NCI-H187 treated with DMSO at 0.1 percent for 48 hours (cell line): ENCODE measurements at places on chromosomes 7 and 10.

GRCh38 chr10:22620140-22620857 is 94.1 kb downstream of the PIP4K2A start:
- no peak for DNase-seq

DNA sequence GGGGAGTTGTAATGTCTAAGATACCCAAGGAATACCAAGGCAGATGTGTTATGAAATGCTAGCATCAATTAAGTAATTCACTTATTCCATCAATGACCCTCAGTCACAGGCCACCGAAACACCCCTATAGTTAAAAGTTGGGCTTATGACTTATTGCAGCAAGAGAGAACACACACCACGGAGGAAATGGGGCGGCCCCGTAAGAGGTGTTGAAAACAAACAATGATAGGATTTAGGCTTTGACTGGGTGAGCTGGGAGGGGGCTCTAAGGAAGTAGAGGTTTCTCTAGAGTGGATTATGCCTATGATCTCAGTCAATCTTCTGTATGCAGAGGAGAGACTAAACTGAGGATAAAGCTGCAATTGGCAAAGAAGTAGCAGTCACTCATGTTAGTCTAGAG is 45.4 kb upstream of the PRKCQ start:
- DNase-seq: no peak

- DNase-seq: no peak
Measured at GRCh38 chr10:69747179-69747578, 54.5 kb upstream of the COL13A1 start.

DNA sequence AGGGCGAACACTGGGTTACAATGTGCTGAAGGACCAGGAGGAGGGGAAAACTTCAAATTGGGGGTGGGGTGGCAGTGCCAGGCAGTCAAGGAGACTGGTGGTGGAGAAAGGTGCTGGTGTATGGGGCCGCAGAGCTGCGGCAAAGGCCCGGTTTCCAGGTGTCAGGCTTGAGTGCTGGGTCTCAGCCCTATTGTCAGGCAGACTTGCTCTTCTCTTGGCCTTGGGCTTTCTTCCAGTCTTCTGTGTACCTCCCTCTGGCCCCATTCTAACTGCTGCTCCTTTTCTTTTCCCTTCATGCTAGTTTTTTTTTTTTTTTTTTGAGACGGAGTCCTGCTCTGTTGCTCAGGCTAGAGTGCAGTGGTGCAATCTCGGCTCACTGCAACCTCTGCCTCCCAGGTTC is 51.0 kb downstream of the POLR3A start:
- DNase-seq: no peak

GRCh38 chr10:103757531-103758293 is 97.7 kb downstream of the SH3PXD2A start:
- DNase-seq: no peak

- DNase-seq: no peak
Measured at GRCh38 chr7:71553306-71553705, 421.4 kb downstream of the GALNT17 start.

GRCh38 chr10:7130191-7130911 is 280.5 kb downstream of the SFMBT2 start:
- DNase-seq: no peak

DNA sequence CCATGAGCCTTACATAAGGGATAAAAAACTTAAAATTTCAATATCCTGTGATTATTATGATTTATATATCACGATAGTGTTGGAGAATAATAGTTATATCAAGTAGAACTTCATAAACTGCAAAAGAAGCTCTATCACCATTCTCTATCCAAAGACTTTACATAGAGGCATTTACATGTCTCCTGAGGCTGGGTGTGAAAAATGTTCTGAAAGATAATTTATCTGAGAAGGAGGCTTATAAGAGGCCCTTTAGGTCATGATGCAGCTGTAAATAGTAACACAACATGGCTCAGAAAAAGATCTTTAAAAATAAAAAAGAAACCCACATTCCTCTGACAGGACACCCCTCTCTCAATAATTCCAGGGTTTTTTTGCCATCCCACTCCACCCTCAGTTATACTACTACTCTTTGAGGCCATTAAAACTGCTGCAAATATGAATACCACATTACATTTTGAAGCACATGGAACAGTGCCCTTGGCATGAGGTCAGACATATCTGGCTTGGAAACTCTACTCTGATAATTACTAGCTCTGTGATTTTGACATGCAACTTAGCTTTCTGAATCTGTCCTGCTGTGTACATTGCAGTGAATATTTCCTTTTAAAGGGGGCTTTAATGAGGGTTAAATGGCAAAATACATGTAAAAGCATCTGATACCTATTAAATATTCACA is 55.5 kb downstream of the SLC16A12 start:
- no peak for DNase-seq

- DNase-seq: no peak
Measured at GRCh38 chr10:76878514-76878913, 759.1 kb downstream of the KCNMA1 start.

DNA sequence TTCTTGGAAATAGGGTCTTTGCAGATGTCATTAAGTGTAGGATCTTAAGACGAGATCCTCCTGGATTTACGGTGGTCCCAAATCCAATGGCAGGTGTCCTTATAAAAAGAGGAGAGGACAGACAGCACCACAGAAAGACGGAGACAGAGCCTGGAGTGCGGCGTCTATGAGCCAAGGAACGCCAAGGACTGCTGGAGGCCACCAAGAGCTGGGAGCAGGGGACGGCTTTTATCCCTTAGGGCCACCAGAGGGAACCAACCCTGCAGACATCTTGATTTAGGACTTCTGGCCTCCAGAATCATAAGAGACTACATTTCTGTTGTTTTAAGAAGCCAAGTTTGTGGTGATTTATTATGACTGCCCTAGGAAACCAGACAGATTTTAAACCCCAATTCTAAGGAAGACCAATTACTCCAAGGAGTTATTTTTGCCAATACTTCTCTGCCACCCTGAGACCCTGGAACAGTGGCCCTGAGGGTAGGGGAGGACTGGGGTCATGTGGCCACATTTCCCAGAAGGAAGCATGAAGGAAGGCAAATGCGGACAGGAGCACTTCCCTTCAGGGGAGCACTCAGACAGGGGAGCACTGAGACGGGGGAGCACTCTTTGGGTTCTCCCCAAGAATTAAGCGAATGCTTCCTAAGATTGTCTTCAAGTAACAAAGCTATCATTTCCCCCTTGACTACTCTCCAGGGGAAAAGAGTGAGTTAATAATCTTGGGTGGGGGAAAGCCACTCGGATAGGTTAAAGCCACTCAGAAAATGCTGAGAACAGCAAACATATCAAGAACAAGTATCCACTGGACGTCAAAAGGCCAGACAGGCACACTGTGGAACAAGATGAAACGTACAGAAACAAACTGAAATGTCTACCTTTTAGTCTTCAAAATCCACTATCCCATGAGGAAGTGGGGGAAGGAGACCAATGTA is 67.5 kb downstream of the CHST15 start:
- DNase-seq: no peak

DNA sequence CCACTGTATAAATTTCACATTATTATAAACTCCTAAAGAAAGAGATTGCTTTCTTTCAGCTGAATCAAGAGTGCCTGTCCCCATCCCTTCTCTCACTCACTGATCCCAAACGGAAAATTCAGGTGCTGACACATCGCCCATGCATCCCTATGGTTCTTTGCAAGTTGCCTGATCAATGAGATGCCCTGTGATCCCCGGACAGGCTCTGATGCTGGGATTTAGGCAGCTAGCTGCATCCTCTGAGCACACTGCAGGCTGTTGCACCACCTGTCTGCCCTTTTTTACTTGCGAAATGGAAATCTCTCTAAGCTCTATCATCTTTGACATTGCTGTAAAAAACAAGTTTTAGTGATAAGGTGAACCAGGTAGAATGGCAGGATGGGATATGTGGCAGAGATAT is 456.5 kb downstream of the GATA3 start:
- DNase-seq: no peak

GRCh38 chr10:20887706-20888555 is 9.2 kb downstream of the NEBL start:
- DNase-seq: no peak

GRCh38 chr10:73225518-73225917 is 21.5 kb downstream of the DNAJC9 start:
- no peak for DNase-seq

- no peak for DNase-seq
Measured at GRCh38 chr7:30391806-30392205, 86.8 kb downstream of the NOD1 start.

GRCh38 chr7:32658467-32658869 is 163.2 kb downstream of the AVL9 start:
- DNase-seq: no peak

DNA sequence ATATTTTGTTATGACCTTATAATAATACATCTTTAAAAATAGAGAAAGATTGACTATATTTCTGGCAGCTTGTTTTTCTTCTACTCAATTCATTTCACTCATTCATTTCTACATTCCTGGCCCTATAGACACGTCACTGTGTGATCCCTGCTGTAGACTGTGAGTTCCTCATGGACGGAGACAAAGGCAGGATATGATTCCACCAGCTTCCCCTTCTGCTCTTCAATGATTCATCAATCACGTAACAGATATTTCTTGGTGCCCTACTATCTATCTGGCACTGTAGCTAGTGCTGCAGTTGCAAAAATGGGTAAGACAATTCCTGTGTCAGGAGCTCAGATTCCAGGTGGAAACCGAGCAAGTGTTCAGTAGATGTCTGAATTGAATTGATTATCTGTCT is 415.0 kb downstream of the SFMBT2 start:
- no peak for DNase-seq

DNA sequence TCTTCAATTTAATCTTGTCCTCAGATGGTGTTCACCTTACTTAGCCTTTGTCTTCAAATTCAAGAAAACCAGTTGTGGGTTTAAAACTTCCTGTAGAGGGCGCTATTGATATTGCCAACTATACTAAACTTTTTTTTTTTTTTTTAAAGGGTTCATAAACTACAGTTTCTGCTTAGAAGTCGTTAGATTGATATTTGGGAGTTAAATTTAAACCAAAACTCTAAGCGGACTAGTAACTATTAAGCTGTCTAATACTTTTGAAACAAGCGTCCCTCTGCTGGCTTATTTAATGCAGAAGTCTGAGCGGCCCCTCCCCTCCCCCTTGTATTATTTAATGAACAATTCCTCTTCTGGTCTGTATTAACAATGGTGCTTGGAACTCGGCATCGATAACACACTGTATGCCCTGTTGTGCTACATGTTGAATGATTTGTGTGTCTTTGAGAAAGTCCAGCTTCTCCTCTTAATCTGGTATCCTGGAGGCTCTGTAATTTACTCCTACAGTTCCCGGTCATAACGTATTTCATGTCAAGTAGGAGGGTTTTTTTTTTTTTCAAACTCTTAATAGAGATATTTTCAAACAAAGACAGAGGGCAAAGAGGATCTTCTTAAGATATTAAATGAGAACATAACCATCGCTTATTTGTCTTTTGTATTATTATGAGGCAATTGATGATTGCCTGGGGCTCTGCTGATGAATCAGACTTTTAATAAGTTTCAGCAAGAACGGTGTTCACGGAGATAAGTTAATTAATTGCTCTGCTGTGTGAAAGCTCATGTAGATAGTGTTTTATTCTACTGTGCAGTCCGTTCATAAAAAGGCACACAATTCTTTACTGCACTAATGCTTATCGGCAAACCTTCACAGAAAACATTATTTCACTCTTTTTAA is 22.6 kb upstream of the CREB5 start:
- DNase-seq: no peak

GRCh38 chr7:112502700-112503099 is 21.9 kb downstream of the LSMEM1 start:
- DNase-seq: no peak

GRCh38 chr10:1779796-1780195 is 42.5 kb upstream of the ADARB2 start:
- DNase-seq: no peak

DNA sequence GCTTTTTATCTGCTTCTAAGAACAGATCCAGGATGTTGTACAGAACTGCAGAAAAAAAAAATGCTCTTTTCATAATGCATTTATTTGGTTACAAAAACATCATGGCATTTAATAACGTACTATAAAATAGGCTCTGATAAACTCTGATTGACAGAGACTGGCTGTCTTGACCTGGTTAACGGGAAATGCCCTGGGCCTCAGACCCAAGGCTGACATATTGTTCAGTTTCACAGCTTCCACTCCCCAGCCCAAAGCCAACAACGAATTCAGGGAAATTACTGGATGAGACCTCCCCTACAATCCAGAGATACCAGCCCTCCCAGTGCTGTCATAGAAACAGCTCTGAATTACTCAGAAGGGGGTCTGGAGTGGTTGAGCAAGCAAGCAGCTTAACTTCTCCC is 260.1 kb downstream of the CREB5 start:
- DNase-seq: no peak

- no peak for DNase-seq
Measured at GRCh38 chr10:84076540-84077195, 62.6 kb upstream of the GHITM start.

DNA sequence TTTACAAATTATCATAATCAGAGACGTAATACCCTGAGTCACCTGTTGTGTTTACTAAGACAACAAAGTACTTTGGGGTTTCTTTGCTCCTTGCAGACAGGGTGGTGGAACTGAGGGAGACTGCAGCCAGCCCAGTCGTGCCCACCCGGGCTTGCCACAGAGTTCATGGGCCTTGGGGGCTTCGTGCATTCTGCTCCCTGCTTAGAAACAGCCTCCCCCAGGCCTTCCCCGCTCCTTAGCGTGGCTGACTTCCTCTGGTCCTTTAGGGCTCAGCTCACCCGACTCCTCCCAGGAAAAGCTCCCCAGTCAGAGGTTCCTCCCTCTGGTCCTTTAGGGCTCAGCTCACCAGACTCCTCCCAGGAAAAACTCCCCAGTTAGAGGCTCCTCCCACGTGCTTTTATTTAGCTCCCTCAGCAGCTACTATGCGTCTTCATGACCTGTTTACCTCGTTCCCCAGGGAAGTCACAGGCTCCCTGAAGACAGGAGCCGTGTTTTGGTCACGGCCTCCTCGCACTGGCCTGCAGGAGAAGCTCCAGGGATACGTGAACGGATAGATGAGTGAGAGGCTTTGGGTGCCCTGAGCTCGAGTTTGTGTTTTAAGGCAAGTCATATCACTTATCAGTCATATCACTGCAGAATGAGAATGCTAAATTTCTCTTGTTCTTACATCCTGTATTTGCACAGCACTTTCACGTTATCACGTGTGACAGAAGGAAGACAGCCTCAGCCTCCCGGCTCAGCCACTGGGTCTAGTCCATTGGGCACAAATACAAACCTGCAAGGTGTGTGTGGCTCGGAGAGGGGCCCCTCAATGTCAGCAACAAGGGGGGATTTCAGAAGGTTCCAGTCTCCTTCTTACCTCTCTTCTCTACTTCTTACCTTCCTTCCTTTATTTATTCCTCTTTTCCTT is 52.7 kb upstream of the VIPR2 start:
- peak; percentile 40 for DNase-seq

- no peak for DNase-seq
Measured at GRCh38 chr7:116674508-116675173, 2.6 kb downstream of the MET start.
